ENCODE measurements at places on chromosomes 16 and 17.

GRCh38 chr17:2157081-2157480, 102.2 kb downstream of the HIC1 start:
- DNase-seq = no peak

DNA sequence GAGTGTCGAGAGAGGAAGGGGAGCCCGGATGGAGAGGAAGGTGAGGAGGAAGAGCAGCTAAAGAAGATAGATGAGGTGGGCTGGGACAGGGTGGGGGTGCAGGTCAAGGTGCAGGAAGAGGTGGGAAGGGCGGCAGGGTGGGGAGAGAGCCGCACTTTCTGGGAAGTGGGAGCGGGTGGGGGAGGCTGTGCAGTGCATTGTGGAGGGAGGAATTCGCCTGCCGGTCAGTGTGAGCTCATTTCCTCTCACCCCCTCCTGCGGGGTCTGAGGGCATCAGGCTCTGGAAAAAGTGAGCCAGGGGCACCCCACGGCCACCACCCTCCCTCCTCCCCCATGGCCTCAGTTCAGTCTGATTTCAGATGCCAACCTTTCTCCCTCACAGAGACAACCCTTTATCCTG, 2.5 kb upstream of the ARHGAP23 start:
- DNase-seq = no peak

DNA sequence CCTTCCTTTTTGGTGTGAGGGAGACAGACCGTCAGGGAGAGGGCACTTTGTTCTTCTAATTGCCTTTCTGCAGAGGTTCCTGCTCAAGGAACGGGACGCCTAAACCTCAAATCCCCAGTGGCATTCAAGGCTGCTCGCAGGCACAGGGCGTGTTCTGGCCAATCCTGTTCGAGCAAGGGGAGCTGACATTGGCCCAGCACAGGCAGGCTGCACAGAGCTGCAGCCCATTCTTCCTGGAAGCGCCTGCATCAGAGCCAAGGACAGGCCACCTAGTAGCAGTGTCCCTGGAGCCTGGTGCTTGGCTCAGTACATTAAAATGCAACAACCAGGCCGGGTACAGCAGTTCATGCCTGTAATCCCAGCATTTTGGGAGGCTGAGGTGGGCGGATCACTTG, 72.2 kb upstream of the CREBBP start:
- DNase-seq = no peak

DNA sequence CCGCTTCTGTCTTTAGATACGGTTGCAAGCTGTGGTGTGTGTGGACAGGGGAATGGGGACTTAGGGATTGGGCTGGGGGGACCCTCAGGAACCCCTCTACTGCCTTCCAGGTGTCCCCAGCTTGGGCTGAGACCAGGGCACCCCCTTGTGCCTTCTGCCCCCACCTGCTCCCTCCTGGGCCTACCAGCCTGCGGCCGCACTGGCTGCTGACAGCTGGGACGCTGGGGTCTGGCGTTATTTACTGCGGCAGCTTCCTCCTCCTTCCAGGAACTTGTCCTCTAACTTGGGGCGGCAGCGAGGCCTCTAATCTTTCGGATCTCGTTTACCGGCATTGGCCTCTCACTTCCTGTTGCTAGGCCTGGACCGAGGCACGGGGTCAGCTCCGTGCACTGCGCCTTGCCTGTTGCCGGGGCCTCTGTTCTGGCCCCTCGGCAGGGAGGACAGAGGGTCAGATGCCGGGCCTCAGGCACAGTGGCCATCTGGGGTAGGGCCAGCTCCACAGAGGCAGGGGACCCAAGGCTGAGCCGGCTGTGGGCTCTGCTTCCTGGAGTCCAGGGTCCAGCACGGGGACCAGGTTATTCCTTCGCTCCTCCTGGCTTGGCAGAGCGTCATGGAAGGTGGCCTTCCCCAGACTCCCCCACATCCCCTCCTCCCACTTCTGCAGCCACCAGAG, 31.8 kb downstream of the TMEM235 start:
- no peak for DNase-seq

DNA sequence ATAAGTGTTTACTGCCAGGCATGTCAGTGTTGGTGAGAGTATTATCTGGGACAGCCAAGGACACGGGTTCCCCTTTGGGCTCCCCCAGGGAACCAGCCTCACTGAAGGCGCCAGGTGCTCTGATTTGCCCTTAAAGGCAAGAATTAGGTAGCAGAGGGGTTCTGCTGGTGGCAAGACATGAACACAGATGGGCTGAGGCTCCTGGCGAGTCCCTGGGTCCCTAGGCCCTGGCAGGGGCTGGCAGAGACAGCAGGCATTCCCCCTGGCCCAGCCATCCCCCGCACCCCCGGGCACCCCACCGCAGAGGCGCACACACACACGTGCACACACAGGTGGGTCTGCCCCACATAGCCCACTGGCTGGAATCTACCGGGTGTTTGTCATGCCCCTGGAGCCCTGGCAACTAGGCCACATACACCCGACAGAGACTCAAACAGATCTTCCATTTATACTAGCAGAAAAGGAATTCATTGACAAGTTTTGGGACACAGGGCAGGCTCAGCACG, 153.3 kb downstream of the C16orf78 start:
- DNase-seq = no peak

DNA sequence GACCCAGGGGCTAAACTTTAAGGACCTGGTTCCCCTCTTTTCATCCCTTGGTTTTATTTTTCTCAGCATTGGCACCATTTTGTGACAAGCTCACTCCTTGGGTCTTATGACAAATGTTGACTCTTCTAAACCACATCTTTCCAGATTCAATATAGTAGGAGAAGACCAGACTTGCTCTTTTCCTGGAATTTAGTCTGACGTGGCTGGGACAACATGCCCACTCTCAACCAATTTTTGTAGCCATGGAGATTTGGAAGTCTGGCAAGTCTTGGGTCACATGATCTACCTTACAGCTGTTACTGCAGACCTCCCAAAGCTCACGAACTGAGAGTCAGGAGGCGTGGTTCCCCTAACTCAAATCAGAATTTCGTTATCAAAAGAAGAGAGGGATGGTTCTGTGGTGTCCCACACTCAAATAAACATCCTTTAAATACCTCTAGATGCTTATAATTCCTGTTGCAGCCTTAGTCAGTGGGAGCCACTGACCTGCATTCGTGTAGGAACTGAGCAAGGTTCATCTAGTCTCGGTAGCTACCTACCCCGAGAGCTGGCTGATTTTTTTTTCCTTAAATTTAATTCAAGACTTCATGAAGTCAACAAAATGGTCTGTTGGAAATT, 683.5 kb downstream of the MAF start:
- DNase-seq = no peak

DNA sequence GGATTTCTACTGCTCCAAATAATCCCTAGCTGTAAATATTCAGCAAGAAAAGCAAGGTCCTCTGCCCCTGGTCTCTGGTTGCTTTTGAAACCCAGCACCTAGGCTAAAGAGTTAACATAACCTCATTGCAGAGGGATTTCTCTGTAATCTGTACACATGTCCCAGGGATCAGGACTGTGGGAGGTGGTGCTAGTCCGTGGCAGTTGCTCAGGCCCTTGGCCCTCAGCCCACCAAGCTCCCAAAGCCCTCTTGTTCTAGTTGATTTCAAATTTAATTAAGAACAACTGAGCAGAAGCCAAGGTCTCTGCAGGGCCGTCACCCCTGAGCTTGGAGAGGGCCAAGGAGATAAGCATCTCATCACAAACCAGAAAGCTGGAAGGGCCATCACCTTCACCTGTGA, 181.1 kb downstream of the SOX9 start:
- no peak for DNase-seq

DNA sequence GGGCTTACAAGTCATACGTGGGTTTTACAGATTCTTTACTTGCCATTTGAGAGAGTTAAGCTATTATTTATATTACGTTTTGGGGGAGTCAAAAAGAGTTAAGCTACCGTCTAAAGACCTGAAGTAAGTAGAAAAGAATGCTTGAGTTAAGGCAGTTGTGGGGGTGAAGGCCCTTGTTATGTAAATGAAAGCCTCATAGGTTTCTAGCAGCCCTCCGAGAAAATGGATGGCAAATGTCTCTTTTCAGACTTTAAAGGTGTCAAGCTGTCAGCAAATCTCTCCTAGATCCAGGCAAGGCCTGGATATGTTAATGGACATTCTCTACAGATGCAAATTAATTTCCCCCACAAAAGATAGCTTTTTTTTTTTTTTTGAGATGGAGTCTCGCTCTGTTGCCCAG, 7.2 kb upstream of the EIF4A3 start:
- DNase-seq = no peak

DNA sequence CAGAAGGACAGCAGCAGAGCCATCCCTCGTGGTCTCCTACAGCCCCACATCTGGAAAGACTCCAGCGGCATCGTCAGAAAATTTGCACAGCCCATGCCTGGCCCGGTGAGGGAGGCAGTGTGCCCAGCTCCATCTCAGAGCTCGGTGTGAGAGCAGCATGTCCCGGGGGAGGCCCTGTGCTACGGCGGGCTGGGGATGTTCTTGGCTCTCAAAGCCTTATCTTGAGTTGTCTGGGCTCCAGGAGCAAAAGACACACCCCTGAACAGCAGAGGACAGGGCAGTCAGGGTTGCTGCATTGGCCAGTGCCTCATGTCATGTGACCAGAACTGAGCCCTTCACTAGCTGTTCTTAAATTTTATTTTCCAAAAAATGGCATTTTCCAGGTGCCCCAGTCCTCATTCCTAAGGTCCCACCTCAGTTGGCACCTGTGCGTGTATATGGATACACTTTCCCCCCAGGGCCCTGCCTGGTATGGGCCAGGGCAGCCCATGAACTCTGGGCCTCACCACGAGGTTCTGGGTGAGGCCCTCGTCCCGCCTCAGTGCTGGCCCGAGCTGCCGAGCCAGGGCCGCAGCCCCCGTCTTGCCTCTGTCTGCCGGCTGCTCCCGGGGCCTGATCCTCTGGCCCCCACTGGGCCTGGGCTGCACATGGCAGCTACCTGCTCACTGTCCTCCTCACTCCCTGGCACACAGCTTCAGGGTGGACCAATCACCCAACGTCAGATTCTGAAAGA, 3.0 kb downstream of the NUDT16L1 start:
- DNase-seq = no peak

DNA sequence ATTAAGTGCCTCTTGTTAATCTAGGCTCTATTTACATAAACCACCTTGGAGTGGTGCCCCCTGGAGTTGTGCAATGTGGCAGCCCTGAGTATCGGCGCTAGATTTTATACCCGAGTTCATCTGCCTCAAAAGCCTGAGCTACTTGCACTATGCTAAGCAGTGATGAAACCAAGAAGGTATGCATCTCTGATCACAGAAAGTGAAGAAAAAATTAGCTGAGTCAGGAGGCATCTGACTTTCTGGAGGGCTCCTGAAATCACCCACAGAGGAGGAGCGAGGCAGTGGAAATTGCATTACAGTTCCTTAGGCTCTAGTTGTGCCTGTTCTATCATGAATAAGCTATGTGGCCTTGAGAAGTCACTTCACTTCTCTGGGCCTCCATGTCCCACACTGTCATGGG, 80.3 kb upstream of the PSMD7 start:
- no peak for DNase-seq

GRCh38 chr16:16025214-16025968, 76.0 kb downstream of the ABCC1 start:
- peak; percentile 52 for DNase-seq

DNA sequence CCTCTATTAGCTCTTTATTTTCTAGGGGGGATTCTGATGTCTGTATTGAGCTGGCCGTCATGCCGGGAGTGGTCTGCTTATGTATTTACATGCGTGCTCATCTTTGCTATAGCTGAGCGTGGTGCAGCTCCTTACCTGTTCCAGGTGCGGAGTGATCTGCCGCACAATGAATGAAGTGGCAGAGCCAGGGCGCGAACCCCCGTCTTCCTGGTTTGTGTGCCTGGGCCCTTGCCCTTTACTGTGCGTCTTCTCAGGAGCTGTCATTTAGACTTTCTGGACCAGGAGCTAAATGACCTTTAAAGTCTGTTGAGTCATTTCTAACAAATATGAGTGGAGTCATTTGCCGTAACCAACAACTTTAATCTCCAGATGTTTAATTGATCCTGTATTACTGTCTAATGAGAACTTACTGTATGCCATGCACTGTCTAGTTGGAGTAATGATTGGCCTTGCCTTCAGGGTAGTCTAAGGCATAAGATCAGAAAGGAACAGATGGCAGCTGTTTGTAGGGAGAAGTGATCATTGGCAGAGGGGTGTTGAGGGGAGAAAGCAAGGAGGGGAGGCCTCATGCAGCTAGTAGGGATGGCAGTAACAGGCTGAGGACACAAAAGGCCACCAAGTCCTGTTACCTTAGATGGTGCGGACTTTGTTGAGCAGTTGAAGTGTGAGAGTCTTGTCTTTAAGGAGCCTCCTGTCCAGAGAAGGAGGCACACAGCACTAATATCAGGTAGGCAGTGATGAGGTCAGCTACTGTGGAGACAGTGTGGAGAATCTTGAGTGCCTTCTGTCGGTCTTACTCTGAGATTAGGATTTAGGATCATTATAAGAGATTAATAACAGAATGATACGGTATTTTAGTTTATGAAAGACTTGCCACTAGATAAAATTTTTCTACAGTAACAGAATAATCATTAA, 53.9 kb downstream of the USP10 start:
- DNase-seq = no peak

GRCh38 chr16:81705261-81705660, 73.8 kb upstream of the PLCG2 start:
- DNase-seq = no peak

GRCh38 chr17:75250009-75250471, 11.4 kb downstream of the GGA3 start:
- DNase-seq = peak; percentile 73

DNA sequence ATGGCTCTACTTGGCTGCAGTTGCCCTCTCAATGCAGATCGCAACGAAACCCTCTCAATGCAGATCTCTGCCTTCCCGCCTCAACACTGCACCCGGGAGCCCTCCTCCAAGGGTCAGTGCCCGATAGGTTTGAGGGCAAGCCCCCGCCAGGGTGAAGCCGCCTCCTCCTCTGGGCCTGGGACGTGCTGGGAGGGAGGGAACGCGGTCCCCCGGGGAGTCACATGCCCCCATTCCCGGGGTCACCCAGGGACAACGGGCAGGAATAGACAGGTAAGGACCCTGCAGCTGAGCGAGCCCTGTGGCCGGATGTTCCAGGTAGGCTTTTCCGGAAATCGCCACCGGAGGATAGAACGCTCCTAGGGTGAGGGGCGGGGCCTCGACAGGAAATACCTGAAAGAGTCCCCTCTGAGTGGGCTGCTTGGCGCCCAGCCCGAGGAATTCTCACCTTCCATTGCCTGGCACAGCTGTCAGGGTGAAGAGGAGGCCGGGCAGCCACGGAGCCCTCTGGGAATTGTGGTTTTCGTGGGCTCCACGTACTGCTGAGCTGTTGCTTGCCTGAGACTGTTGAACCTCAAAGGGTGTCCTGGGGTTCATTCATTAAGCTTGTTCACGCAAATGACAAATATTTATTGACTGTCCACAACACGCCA, 12.8 kb downstream of the ZNF174 start:
- no peak for DNase-seq

- peak; percentile 34 for DNase-seq
These were observed 2.6 kb downstream of the NOG start for GRCh38 chr17:56595831-56596690.

- no peak for DNase-seq
These were observed 2.7 kb downstream of the TXNDC17 start for GRCh38 chr17:6643451-6644125.

DNA sequence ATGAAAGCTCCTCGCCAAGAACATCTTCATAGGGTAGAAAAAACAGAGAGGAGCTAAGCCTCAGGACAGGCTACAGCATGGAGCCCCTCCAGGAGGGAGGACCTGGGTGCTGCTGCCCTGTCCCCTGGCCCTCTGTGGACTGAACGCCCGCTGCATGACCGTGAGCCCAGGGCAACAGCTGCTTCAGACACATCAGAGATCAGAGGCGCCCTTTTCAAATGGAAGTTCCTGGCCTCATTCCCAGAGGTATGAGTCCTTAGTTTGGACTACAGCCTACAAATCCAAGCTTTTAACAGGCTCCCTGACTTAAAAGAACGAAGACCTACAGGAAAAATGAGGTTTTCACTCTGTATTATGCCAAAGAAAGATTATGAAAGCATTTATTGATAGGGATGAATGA, 48.5 kb downstream of the ZNF18 start:
- DNase-seq = no peak

- no peak for DNase-seq
These were observed 16.3 kb upstream of the NKD1 start for GRCh38 chr16:50531901-50532300.
